Right lobe of liver (tissue), 6 donors: ENCODE measurements at places on chromosomes 6 and 20. TPM values are rescaled to one million over a fixed set of nuclear protein-coding genes. Genes with fewer than 3 reads are reported as not detected.

DNA sequence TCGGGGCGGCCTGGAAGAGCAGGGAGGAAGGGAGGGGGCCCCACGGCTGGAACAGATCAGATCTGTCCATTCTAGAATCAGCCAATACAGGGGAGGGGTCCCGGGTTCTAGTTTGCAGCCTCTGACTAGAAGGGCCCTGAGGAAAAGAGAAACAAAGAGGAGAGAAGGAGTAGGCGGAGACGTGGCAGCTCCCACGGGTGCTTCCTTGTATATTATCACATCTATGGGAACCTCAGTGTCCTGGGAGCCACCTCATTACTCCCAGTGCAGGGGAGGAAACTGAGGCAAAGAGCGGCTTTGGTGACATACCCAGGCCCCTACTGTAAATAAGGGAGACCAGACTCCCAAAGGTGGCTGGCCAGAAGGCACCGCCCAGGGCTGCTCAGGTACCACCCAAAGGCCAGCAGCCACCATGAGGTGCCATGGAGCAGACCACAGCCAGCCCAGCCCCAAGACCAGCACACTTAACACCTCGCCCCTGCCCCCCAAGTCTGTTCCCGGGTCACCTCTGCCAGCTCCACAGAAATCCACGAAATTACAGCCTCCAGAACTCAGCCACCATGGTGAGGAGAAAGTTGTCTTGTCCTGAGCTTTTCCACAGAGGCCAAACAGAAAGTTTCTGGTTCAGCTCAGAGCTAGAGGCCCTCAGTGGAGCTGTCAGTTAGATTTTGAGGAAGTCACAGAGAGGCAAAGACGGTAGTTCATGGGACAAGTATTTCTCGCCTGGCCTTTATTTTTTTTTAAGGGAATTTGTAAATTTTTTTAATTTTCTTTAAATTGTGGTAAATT lies 2.1 kb downstream of the ZC3H12D start:
- no peak for DNase-seq

DNA sequence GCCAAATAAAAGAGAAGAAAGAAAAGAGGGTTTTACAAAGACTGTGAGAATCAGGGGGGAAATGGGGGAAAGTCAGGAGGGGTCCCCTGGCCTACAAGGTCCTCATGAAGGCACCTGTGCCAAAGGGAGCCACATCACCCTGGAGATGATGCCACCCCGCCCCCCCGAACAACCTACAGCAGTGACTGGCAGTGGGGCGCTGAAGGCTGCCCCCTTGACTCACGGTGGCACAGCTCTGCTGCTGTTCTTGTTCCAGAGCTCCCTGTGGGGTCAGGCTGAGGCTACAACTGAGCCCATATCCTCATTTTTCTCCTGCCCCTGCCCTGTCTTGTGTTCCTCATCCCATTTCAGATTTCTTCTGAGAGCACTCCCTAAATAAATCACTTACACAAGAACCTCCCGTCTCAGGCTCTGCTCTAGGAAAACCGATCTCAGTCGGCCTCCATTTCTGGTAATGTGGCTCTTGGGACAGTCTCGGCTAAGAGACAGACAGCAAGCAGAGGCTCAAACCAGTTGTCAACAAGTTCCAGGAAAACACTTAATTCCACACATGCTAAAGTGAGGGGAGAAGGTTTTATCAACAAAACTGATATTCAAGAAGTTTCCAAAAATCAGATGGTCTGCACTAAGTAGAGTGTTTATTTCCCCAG lies 105.7 kb downstream of the SNAP25 start:
- no peak for DNase-seq

- no peak for DNase-seq
These were observed 278.1 kb downstream of the MEI4 start for GRCh38 chr6:77930952-77931351.

- no peak for DNase-seq
These were observed 187.6 kb upstream of the QKI start for GRCh38 chr6:163226836-163227485.

DNA sequence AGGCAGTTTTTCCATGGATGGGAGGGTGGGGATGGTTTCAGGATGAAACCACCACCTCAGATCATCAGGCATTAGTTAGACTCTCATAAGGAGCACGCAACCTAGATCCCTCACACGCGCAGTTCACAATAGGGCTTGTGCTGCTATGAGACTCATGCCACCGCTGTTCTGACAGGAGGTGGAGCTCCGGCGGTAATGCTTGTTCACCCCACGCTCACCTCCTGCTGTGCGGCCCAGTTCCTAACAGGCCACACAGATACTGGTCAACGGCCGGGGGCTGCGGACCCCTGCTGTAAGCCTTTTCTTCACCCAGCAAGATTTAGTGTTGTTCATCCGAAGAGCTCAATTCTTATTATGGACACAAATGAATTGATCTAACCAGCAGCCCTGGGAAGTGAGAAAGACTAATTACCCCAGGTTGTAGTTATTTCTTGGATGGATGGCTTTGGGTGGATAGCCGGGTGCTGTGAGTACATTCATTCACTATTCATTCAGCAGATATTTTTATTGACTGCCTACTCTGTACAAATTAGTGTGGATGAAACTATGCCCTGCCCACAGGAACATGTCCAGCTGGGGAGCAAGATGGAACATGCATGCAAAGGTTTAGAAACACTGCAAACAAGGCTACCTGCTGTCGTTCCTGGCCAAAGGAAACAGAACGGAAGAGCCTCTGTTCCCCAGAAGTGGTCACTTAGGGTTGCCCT lies 57.2 kb downstream of the RIOK1 start:
- DNase-seq = no peak

The BNIP5 gene
- total RNA-seq = not detected

The CALHM5 gene
- total RNA-seq = 0.28 TPM

The BTN1A1 gene
- total RNA-seq = not detected

The FERMT1 gene
- total RNA-seq = 0.66 TPM

The LHFPL5 gene
- not detected for total RNA-seq
